ENCODE measurements at places on chromosomes 1 and 21.
A peak's percentile ranks its signal among the peaks of the same experiment; 100 is the strongest.

DNA sequence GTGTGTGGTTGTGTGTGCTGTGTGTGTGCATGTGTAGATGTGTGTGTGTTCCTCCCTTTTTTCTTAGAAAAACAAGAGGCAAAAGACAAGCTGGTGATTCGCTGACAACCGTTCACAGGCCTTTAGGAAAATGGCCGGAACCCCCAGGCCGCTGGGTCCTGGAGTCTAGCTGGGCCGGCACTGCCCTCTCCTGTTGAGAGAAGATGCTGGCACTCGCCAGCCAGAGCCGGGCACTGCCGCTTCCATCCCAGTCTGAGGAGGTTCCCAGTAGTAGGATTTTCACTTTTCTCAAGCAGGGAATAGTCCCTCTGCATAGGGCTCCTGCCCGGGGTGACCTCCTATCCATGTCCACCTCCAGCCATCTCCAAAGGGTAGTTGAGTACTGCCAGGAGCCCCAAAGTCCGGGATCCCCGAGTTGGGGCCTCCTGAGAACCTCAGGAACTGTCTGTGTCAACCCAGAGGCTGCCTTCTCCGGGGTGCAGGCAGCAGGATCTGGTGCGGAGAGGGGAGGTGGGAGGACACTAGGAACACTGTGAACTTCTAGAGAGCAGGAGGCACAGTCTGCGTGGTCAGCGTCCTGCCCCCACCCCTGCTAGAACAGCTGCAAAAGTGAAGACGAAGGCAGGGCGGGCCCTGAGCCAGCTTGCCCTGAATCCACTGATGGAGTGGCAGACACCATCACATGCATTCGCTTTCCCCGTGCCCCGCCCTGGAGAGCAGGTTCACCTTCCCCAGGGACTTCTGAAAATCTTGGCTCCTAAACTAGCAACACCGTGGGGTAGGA lies 44.1 kb upstream of the ARHGEF16 start:
- DNase-seq: peak; percentile 54

GRCh38 chr1:47477595-47478080 lies 39.8 kb downstream of the FOXD2 start:
- DNase-seq: peak; percentile 51

DNA sequence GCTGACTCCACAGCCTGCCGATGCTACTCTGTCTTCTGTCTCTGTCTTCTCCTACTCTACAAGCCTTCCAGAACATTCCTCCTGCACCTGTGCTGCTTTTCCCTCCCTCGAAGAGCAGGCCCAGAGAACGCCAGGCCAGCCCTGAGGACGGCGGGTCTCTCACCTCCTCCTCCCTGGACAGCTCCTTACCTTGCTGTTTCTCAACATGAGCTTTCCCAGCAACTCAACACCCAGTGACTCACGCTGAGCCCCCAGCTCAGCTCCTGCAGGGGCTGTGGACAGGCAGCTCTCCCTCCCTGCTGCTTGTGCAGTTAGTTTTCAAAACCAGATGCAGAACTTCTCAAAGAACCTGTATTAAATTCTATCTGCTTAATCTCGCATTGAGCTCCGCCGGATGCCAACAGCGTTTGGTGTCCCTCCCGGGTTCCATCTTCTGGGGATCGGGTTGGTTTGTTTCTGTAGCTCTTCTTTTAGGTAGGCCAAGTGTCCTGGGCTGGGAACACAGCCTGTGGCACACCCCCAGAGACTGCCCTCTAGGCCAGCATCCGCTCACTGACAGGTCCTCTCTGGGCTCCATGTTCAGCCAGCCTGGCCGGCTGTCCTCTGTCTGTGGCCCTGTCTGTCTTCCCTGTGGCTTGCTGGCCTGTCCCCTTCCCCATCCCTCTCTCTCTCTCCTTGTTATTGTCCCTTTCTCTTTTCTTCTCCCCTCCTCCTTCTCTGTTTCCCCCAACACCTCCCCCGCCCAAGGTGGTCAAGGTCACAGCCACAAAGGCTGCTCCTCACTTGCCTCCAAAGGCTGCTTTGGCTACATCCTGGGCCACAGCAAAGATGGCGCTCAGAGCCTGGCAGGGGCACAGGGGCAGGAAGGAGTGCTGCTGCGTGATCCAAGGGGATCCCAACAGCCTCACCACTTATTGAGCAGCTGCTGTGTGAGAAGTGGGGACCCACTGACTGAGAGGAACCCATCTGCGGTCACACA lies 391.0 kb downstream of the MATN1 start:
- no peak for DNase-seq

- DNase-seq: no peak
Measured at GRCh38 chr1:64659478-64660138, 85.3 kb upstream of the RAVER2 start.

DNA sequence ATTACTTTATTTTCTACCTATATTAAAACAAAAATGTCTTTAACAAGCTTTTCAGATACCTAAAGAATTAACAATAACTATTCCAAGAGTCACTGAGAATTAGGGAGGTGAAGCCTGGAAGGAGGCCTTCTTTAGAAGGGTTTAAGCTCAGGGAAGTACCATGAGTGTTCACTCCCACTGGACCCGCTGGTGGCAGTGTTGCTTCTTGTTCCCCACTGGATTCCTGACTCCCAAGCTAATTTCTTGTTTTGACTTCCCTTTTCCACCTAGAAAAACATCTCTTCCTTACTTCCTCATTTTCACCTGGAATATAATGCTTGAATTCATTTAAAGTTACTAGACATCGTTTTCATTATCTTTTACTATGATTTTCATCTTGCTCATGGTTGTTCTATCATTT lies 264.2 kb downstream of the HMCN1 start:
- DNase-seq: peak; percentile 41

DNA sequence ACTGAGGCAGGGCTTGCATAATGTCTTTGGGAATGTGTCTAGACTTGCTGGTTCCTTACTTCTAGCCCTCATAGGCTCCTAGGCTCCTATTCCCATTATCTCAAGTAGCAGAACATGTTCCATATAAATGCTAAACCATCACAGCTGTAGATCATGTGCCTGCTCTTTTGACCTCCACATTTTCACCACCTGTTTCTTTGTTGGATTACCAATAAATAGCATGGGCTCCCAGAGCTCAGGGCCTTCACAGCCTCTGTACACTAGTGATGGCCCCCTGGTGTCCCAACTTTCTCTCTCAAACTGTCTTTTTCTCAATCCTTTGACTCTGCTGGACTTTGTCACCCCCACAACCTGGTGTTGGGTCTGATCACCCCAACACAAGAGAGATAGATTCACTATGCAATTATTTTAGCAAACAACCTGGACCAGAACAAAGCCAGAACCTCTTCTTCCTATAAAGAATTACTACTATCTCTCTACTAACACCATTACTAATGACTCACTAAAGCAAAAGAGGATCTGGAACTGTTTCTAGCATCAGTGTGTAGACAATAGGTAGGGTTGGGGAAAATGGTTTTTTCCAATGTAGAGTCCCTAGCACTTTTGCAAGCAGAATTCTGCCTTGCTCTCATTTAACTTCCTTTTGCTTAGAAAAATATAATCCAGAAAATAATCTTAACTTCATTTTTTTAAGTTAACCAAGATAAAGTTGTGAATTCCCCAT lies 51.7 kb downstream of the WLS start:
- DNase-seq: no peak

- DNase-seq: no peak
Measured at GRCh38 chr1:191971447-191971846, 186.8 kb upstream of the RGS18 start.

GRCh38 chr1:67555461-67556296 lies 125.5 kb upstream of the SERBP1 start:
- peak; percentile 65 for DNase-seq

- DNase-seq: peak; percentile 83
Measured at GRCh38 chr1:227934476-227935313, 13.0 kb downstream of the WNT9A start.

DNA sequence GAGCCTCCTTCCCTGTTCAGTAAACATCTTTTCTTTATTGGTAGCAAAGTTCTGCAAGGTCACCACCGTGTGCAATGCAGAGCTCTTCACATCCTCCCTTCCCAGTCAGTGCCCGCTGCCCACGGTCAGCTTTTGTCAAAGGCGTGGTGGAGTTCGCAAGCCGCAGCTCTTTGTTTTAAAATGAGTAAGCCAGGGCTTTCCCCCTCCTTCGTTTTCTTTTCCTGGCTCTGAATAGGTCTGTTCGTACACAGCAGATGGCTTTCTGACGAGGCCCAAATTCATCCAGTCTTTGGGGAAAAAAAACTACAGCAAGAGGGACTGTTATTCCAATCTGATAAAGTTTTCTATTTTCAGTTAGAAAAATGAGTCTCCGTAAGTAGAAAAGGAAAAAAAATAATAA lies 153.2 kb downstream of the LRIG2 start:
- DNase-seq: no peak

GRCh38 chr1:24465099-24465498 lies 37.5 kb upstream of the RCAN3 start:
- DNase-seq: no peak

DNA sequence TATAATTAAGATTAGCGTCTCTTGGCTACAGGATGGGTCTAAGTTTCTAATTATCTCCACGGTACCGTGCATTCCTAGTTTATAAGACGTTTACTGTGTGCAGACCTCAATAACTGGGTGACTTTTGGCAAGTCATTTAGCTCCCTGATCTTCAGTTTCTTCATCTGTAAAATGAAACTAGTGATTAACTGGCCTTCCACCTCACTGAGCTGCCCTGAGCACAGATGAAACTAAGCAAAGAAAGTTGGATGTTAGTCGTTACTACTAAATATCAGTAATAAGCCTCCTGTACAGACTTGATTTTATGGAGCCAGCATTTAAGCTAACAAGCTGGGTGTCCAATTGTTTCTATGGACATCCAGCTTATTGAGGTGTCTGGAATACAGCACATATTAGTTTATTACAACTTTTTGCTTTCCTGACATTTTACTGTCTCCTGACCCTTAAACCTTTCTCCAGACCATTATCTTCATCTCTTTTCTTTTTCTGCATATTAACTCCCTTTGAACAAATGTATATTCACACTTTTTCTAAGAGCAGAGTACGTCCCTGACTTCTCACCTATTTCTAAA lies 1.1 kb downstream of the CR2 start:
- peak; percentile 38 for DNase-seq

DNA sequence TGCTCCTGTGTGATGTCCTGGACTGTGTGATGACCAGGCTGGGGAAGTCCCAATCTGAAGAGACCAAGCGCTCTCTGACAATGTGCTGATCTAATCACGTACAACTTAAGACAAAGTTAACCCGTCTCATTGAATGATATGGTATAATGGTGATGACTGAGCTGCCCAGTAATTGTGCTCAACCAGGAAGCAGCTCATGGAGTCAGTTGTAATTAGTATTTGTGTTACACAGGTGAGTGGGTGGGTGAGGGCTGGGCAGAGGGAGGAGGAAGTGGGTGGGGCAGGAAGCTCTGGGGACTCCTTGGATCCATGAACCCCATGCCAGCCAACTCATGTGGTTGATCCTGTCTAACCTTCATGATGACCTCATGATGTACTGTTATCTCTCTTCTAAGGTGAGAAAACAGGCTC lies 8.7 kb upstream of the ECE1 start:
- DNase-seq: no peak

GRCh38 chr1:63602629-63603028 lies 9.4 kb downstream of the PGM1 start:
- no peak for DNase-seq

Measured in DMS53 (cell line).